Stimulated activated CD4-positive, alpha-beta T cell treated with anti-CD3 and anti-CD28 coated beads, Interleukin-1b, Interleukin-23, amount 100 ng/mL, for 1 hour (primary cell): ENCODE measurements at places on chromosomes 6 and 20.

- peak; percentile 17 for DNase-seq
Measured at GRCh38 chr20:52972190-52972937, at the start of gene TSHZ2. Gene TSHZ2, plus strand, starts transcription at chr20:52972358. Its CDS starts 936 bp downstream, at chr20:52973294.

- DNase-seq: no peak
Measured at GRCh38 chr6:144434308-144434990, 149.3 kb downstream of the UTRN start.

DNA sequence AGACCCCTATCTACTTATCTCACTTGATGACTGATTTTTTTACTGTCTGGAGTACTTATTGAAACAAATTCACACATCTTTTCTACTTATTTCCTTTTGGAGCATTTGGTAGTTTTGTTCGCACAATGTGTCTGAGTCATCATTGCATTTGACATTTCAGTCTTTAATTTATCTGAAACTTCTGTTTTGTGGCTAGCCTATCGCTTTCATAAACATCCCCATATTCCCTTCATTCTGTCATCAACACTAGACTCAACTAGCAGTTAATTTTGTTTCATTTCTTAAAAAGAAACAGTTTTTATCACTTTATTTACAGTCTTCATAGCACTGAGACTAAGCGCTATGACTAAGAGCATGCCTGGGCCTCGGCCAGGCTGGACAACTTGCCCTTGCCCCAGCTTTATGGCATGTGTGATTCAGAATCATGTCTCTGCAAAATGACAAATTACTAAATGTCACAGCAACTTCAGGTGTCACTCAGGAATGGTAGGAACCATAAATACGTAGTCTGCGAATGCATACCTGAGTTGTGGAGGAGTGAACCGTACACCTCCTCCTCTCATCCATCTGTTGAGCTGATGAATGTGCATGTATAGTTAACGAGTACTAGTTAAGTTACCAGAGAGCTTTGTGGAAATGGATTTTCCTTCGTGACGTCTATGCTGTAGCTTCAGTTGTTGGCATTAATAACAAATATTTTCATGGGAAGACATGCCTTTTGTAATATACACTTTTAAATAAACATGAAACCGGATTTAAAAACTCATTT lies 16.2 kb downstream of the L3MBTL3 start:
- no peak for DNase-seq

- DNase-seq: no peak
Measured at GRCh38 chr6:168030908-168031307, 33.4 kb downstream of the KIF25 start.

DNA sequence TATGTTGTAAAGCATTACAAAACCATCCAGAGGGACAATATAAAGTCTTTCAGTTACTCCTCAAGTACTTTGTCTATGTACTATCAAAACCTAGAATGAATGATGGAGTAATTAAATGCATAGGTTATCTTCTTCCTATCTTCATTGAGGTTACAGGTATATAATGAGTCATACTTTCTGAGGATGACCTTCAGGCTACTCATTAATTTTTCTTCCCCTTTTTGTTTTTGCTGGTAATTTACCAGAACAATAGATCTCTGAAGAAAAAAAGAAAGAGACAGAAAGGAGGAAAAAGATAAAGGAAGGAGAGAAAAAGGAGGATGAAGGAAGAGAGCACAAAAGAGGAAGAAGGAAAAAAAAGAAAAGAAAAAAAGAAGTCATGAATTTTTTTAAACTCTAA lies 398.4 kb downstream of the TBC1D32 start:
- DNase-seq: no peak

- DNase-seq: no peak
Measured at GRCh38 chr6:15264902-15265761, 19.3 kb downstream of the JARID2 start.

DNA sequence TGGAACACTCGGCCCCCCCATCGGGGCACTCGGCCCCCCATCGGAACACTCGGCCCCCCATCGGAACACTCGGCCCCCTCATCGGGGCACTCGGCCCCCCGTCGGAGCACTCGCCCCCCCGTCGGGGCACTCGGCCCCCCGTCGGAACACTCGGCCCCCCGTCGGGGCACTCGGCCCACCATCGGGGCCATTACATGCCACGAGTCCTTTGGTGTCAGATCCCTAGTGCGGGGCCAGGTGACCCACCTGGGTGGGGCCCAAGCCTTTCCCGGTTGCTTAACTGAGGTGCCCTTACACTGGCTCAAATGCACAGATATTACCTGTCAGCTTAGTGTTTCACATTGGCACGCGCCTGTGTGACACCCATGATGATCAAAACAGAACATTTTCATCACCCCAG lies 95.9 kb downstream of the TAF4 start:
- no peak for DNase-seq

GRCh38 chr6:124560873-124561567 lies 401.2 kb upstream of the RNF217 start:
- DNase-seq: no peak

- no peak for DNase-seq
Measured at GRCh38 chr6:150880336-150880735, 14.8 kb downstream of the MTHFD1L start.

GRCh38 chr6:41027799-41028560 lies 11.0 kb downstream of the UNC5CL start:
- peak; percentile 61 for DNase-seq

GRCh38 chr20:24649787-24650490 lies 180.5 kb downstream of the SYNDIG1 start:
- DNase-seq: no peak
